ENCODE measurements at places on chromosomes 13 and 19.

DNA sequence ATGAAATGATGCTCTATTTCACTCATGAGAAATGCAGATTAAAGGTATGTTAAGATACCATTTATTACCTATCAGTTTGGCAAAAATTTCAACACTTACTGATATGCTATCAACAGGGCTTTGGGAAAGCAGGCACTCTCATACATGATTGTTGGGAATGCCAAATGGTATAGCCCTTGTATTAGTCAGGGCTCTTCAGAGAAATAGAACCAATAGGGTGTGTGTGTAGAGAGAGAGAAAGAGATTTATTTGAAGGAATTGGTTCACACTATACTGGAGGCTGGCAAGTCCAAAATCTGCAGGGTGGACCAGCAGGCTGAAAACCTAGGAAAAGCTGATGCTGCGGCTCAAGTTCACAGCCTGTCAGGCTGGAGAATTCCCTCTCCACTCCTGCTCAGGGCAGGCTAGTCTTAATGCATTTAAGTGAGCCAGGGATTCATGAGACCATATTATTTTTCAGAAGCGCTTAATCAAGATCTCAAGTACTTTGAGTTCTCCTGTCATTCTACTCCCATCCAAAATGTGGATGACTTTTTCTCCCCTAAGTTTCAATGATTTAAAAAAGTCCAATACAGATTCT is 72.4 kb downstream of the NHLRC3 start:
- DNase-seq: no peak

- DNase-seq: no peak
These were observed 17.1 kb downstream of the HNRNPM start for GRCh38 chr19:8461891-8462290.

GRCh38 chr13:29486551-29486950 is 108.9 kb downstream of the SLC7A1 start:
- DNase-seq: no peak

DNA sequence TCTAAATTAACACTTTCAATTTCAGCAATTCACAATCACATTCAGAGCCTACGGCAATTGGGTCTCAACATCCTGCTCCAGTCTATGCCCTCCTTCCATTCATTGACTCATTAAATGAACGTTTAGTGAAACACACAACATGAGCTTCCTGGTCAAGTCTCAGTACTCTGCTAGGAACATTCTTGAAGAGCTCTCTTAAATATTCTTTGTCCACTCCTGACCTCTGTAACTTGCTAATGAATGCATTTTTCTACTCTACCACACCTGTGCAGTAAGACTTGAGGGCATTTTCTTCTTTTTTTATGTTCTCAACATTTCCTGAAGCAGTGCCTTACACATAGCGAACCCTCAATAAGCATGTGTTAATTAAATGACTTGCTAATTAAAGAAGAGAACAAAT is 168.6 kb downstream of the OXGR1 start:
- DNase-seq: no peak

GRCh38 chr13:107576430-107576829 is 638.9 kb downstream of the LIG4 start:
- DNase-seq: no peak

DNA sequence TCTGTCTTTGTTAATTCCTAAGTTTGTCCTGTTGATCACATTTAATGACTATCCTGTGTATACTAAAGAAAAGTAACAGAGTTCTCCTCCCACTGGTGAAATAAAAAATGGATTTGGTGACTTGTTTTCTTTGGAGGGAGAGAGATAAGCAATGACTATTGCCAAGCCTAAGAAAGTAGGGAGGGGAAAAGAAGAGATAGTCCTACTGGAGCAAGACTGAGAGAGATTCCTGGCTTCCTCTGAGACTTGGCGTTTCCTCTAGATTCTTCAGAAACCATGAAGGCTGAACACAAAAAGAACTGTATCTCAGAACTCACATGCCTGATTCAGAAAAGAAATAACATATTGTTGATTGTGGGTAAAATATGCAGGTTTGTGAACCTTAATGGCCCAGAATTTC is 406.5 kb downstream of the FOXO1 start:
- no peak for DNase-seq

- DNase-seq: no peak
These were observed 24.4 kb upstream of the OR7C2 start for GRCh38 chr19:14916848-14917247.

DNA sequence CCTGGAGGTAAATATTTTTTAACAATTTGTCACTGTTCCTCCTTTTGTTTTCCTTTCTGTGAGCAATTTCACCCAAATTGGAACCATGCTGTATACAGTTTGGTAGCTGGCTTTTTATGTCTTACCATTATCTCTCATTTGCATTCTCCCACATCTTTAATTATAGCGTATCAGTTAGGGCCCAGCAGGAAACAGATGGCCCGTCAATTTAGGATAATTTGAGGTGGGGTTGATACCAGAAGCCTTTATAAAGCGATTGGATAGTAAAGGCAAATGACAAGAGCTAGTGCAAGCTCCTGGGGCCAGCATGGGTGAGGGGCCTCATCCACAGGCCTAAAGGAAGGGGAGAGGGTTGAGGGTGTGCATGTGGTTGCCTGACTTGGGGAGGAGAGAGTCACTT is 3.8 kb upstream of the IFNL4 start:
- DNase-seq: no peak

DNA sequence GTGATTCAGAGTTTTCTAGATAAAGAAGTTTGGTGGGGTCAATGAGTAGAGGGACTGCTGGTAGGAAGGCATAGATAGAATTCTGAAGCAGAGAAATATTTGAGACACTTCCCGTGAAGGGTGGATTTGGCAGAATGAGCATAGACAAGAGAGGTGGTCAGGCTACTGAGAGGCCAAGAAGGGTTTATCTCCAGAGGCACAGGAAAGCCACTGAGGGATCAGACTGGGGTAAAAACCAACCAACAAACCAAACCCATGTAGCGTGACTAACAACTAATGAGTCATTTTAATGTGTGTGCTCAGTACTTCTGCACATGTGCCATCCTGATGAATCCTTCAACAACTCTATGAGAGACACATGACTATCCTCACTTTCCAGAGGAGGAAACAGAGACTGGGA is 60.0 kb upstream of the SERP2 start:
- DNase-seq: peak; percentile 15

DNA sequence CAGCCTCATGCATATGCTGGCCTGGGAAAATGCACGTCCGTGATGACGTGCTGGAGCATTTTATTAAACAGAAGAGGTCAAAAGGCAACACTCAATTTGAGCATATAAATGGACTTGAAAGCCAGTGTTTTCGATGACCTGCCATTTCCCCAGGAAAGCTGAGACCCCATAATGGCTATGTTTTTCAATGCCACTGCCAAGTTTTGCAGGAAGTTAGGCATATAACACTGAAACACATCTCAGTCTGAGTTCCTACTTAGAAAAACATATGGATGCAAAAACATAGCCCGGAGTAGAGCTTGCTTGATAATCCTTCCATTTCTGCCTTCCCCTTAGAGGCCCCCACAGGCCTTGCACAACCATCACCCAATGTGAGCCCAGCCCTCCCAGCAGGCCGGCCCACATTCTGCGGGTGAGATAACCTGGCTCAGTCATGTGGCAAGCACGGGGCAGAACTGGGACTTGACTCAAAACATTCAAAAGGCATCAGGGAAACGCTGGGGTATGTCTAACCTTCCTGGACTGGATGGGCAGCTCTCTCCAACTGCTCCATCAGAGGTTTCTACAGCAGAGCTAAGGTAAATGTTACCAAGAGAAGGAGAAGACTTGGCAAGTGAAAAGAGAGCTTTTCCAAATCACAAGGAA is 24.9 kb downstream of the EPS15L1 start:
- DNase-seq: no peak

DNA sequence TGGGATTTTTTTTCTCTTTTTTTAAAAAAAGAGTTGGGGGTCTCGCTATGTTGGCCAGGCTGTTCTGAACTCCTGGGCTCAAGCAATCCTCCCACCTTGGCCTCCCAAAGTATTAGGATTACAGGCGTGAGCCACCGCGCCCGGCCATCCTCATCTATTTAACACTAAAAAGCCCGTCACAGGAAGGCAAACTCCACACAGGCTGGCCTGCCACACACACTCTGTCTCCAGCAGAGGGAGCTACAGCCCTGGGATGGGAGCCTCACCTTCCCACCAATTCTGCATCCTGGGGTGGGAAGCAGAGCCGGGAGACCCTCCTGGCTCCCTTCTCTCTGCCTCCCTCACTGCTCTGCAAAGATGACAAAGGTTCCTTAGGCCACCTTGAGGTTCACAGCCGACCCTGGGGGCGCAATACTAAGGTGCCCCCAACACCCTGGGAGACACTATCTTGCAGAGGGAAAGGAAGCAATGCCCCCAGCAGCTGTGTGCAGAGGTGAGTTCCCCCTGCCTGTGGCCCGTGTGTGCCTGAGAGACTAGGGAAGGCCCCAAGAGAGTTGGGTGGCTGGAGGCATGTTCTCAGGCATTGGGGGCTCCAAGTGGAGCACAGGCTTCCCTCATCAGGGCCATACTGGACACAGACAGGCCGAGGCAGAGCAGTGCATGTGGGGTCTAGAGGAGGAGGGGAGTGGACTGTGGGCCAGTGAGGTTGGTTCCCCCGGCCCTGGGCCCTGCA is 27.4 kb upstream of the TIMM44 start:
- no peak for DNase-seq

DNA sequence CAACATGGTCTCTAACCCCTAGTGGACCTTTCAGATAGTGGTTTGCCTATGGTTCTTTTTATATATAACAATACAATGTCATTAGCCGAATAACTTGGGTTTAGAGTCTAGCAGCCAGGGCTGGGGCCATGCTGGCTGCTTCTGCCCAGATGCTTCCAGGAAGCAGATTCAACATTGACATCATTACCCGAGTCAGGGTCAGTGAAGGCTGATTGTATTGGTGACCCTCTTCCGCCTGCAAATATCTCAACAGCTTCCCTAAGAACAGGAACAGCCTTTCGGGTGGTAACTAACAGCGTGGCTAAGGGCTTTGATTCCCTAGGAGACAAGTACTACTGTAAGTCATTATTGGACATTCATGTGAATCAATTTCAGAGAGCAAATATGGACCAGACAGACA is 476.4 kb downstream of the UQCRFS1 start:
- DNase-seq: no peak

Data from GOT3 (cell line).